ENCODE measurements at places on chromosomes 2 and 18. TPM values are rescaled to one million over a fixed set of nuclear protein-coding genes. Genes with fewer than 3 reads are reported as not detected.

DNA sequence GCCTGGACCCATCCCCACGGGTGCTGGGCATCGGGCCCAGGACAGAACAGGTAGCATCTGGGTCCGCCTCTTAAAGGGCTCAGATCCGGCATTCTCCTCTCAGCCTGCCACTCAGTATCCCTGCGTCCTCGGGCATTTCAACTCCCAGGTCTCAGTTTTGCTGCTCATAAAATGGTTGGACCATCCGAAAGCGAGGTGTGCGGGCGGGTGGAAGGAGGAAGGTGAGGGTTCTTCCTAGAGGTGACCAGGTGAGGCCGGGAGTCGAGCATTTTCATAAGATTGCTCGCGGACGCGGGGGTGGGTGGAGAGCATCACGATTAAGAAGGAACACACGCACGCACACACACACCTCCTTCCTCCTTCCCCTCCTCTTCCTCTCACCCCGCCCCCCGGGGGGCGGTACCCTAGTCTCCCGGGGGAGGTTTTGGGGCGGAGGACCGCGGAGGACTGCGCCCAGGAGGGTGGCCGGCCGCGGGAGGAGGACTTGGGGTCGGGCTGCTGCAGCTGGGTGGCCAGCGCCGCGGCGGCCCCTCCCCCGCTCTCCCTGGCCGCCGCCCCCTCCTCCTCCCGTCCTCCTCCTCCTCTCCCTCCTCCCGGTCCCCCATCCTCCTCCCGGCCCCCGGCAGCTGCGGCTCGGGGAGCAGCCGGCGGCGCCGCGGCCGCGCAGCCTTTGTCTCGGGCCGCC is 97.9 kb upstream of the GPR45 start:
- ATAC-seq = no peak

- no peak for ATAC-seq
These were observed 138.5 kb downstream of the DYM start for GRCh38 chr18:49321797-49322461.

DNA sequence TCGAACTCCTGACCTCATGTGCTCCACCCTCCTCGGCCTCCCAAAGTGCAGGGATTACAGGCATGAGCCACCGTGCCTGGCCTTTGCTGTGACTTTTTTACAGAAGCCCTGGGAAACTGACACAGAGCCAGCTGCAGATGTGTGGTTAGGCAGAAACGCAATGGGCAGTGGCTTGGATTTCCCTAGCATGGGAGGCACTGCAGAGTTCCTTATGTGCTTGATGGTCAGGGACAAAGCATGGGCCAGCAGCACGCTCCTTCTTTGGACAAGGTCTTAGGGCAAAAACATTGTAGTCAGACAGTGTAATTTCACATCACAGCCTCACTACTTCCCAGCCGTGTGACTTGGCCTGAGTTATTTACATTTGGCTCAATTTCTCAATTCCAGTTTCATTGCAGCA is 153.9 kb downstream of the RNF144A start:
- ATAC-seq = no peak

GRCh38 chr2:233148354-233148753 is 88.2 kb downstream of the INPP5D start:
- ATAC-seq = no peak

- ATAC-seq = no peak
These were observed 49.5 kb downstream of the ANTXR1 start for GRCh38 chr2:69062307-69062962.

GRCh38 chr18:9108911-9109310 is 6.4 kb downstream of the NDUFV2 start:
- ATAC-seq = no peak

GRCh38 chr2:213751446-213751845 is 467.2 kb downstream of the SPAG16 start:
- no peak for ATAC-seq

Gene PCARE
- not detected for total RNA-seq

Gene SERPINB8
- total RNA-seq = 12.2 TPM

Gene RBM45
- 9.3 TPM for total RNA-seq

Gene PLB1
- 11.0 TPM for total RNA-seq

Gene NR4A2
- total RNA-seq = 1.7 TPM

Gene CCDC121
- 5.4 TPM for total RNA-seq

Gene AAK1
- total RNA-seq = 55.9 TPM

Gene EFHD1
- total RNA-seq = 23.3 TPM
